Activated gamma-delta T cell treated with Interleukin-2 at 50 U/mL for 16 hours (primary cell): ENCODE measurements at places on chromosomes 1 and 21.

DNA sequence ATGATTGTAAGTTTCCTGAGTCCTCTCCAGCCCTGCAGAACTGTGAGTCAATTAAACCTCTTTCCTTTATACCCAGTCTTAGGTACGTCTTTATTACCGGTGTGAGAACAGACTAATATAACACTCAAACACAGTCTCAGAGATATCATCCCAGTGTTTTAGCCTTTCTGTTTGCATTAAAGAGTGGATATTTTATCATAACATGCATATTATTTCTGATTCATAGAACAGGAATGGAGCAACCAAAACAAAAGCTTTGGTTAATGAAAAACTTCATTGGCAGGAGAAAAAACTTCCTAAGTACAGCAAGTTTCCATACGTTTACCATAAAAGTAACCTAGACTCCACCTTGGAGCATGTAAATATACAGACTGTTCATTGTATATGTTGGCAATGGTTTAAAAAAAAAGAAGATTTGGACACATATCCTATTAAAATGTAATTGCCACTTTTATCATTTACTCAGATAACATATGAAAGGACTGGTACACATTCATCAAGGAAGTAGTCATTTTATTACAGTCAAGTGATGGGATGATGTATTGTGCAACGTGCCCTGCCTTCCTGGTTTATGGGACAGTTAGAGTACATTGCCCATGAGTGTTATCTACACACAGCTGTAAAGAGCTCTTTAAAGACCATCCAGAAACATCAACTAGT is 144.8 kb downstream of the ETS2 start:
- DNase-seq, result no peak

GRCh38 chr1:87120779-87121178 is 206.3 kb downstream of the HS2ST1 start:
- no peak for DNase-seq

DNA sequence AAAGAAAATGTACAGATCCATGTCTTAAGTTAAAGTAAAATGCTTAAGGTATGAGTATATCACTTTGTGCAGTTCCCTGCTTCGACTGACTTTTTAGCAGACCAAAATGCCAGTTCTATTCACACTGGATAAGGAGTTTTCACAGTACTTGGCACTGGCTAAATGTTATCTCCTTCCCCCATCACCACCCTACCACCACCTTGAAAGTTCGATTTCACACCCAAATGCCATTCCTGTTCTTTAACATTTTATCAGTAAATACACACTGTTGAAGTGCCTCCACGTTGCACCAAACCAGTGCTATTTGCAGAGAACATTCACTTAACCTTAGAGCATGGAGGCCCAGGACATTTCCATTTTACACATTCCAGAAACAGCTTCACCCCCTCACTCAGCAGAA is 100.0 kb downstream of the URB2 start:
- DNase-seq, result no peak

DNA sequence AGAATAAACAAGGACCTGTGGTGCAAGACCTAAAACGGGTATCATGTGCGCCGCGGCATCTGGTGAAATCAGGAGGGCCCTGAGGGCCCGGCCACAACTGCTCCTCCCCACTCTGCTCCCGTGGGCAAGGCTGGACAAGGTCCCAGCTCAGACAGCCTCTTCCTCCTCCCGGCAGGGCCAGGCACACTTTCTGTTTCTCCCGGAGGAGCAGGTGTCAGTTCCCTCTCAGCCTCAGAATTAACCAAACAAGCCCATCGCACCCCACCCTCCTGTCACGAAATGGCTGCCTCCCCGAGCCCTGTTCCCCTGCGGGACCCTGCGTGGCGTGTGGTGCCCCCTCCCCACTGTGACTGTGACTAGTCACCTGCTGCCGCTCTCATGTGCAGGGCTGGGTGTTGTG is 15.2 kb downstream of the PTTG1IP start:
- DNase-seq, result no peak

DNA sequence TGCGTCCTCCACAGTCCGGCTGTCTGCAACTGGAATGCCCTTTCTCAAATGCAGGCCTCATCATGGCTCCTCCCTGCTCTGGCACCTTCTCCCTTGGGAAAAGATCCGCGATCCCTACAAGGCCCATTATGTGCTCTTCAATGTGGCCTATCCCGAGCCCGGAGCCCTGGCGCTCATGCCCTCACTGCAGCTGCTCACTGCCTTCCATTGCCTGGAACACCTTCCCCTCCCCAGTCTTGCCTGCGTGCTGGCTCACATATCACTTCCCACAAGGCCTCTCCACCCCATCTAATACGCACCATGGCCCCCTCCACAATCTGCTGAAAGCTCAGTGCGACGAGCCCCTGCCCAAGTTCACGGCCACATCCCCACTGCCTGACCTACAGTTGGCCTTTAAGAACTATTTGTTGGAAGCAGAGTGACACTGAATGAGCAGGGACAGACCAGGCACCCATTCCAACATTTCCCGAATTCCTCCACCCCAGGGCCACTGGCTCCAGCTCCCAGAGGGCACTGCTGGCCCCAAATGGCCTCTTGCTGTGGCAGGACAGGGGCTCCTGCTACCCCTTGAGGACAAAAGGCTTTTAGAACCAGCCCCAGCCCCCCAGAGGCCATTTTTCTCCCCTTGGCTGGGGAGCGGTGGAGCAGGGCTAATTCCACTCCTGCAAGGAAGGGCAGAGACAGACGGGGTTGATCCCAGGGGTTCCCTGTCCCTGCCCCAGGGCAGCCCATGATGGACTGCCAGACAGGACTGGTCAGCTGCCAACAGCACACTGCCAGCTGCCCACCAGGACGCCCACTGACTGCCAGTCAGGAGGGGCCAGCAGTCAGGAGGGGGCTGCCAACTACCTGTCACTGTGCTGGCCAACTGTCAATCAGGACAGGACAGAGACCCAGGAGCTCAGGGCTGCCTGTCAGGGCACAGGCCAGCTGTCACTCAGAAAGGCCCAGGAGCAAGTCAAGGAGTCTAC is 64.8 kb downstream of the DHRS3 start:
- no peak for DNase-seq

DNA sequence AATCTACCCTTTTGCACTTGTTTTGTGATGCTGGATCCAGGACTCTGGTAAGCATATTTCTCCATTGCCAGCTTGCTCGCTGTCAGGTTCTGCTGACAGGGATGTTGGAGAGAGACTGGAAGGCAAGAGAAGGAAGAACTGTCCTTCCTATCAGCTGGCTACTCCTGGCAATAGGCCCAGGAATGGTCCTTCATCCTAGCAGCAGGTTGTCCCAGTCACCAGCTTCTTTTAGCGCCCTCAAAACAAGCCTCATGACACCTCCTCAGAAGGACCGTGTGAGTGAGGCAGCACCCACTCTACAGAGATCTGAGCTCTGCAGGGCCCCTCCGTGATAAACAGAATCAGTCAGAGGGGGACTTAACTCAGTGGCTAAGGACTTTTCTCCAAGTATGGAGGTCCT is 33.1 kb upstream of the SLAMF9 start:
- DNase-seq, result no peak

- DNase-seq, result peak; percentile 52
Observed at GRCh38 chr1:183218971-183219615, 33.0 kb downstream of the LAMC2 start.
